ENCODE measurements at places on chromosomes 7 and 10.

GRCh38 chr7:105003275-105003674, 10.7 kb upstream of the KMT2E start:
- DNase-seq, result no peak

- peak; percentile 75 for DNase-seq
These were observed at the start of gene FAM13C for GRCh38 chr10:59362144-59362958. Gene FAM13C (minus strand): TSS chr10:59362549. CDS start chr10:59362460, 89 bp downstream.

- DNase-seq, result no peak
These were observed 111.8 kb upstream of the FEZF1 start for GRCh38 chr7:122416336-122416735.

GRCh38 chr10:24869354-24870015, 82.9 kb downstream of the PRTFDC1 start:
- peak; percentile 40 for DNase-seq

DNA sequence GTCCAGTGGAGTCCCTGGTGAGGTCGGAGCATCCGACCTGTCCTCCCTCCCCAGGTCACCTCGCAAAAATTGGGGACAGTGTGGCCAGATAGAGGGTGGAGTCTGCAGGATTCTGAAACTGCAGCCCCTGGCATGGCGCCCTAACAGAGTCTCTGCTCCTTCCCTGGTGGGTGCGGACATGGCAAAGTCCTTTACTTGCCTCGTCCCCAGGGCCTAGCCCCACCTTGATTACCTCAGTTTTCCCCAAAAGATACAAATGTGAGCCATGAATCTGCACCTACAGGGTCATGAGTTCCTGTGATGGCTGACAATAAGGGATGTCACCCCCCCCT, 47.7 kb downstream of the NPVF start:
- no peak for DNase-seq

DNA sequence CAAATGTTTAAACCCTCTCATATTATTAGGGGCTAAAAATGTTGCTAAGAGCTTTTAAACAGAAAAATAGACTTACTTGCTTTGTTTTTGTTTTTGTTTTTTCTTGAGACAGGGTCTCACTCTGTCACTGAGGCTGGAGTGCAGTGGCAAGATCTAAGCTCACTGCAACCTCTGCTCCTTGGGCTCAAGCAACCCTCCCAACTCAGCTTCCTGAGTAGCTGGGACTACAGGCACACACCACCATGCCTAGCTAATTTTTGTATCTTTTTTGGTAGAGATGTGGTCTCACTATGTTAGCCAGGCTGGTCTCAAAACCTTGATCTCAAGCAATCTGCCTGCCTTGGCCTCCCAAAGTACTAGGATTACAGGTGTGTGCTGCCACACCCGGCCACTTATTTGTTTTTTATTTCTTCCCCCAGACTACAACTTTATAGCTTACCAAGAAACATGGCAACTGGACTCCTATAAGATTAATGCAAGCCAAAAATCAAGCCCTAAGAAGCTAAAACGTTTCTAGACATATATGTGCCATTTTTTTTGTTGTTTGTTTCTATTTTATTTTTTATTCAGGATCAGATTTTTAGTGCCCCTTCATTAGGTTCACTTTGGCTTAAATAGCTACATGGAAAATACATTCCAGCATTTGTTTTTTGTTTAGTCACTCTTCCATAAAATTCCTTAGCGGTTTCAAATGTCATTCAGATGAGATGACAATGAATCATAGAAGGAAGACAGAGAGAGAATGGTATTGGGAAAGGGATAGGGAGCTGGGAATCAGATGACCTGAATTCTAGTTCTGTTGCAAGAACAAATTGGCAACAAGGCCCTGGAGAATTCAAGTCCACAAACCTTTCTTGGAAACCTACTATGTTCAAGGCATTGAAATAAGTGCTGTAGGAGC, 163.4 kb upstream of the MKLN1 start:
- DNase-seq, result no peak

DNA sequence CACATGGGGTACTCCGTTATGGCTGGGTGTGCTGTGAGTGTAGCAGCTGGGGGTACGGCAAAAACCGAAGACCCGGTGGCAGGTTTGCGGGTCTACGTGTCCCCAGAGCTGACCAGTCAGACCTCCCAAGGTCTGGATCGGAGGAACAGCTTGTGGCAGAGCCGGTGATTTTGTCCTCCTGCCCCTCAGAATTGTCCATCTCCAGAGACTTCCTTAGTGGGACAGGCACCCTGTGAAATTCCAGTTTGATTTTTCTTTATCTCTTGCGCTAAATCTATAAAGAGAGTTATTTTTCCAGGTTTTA, 1.0 kb downstream of the EIF3B start:
- no peak for DNase-seq

GRCh38 chr7:54995610-54996363, 23.0 kb upstream of the EGFR start:
- DNase-seq, result no peak

GRCh38 chr7:97845622-97846203, 26.5 kb downstream of the ASNS start:
- DNase-seq, result no peak

- no peak for DNase-seq
These were observed 19.0 kb downstream of the TRIM56 start for GRCh38 chr7:101104193-101104713.

- DNase-seq, result no peak
These were observed 256.1 kb downstream of the INHBA start for GRCh38 chr7:41446606-41447449.

- no peak for DNase-seq
These were observed 41.1 kb upstream of the STMP1 start for GRCh38 chr7:135620980-135621850.

GRCh38 chr10:48634198-48634983, 29.5 kb upstream of the ARHGAP22 start:
- peak; percentile 37 for DNase-seq

- DNase-seq, result no peak
These were observed 220.5 kb downstream of the LHFPL3 start for GRCh38 chr7:104548861-104549260.

DNA sequence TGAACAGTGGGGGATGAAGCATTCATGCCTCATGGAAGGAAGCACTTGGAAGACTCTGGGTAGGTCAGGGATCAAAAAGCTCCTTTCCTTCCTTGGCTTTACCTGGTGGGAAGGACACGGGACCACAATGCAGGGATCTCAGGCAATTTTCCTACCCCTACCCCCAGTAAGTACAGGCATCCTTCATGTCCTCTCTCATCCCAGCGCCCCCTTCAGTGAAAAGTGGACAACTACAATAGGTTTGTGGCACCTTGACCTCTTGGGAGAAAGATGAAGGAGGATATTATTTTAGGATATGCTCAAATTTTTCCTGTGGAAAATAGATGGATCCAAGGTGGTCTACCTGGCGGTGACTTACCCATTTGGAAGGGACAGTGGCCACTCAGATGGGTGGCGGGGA, 16.5 kb downstream of the AFAP1L2 start:
- DNase-seq, result no peak

DNA sequence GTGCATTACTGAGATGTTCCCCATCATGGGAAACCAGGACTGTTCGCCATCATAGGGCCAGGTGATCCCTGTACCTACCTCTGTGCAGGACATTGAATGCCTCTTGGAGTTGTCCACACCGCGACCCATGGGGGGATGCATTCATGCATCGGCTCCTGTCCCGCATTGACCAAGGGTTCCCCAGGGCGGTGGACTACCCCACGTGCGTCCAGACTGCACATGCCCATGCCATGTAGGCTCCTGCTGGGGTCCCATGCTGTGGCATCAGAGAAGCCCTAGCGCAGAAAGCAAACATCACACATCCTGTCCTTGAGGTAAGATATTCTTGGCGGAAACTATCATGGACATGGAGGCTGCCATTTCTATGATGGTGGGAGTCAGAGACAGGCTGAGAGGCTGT, 121.6 kb upstream of the UNC5B start:
- DNase-seq, result no peak

- no peak for DNase-seq
These were observed 634 bp upstream of the HDAC9 start for GRCh38 chr7:18494821-18495408.

DNA sequence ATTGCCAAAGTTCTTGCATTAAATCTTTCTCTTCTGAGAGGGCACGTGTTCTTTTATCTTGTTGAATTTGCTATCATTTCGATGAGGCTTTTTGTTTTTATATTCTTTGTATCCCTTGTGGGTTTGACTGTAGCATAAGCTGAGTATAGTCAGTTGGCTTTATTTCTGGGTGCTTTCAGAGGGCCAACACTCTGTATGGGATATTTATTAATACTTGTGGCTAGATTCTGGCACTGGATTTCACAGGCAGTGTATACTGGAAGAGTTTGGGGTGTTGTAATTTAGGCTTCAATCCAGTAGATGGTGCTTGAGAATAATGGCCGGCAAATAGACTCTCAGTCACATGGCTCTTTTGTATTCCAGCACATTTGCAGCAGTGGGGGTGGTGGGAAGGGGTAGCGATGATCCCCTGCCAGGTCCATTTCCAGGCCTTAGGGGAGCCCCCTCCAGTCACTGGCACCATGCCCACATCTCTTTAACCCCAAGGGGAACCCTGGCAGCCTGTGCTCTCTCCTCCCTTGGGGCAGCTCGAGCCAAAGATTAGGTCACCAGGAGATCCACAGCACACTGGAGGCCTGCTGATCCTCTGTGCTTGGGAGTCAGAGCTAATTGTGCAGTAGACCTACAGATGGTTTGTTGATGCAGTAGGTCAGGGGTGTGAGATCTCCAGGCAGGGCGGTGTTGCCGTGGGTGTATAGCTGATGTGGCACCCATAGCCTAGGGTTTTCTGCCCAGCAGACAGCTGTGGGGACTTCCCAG, 81.8 kb downstream of the PTPN20 start:
- peak; percentile 28 for DNase-seq

All from left colon (tissue), 2 donors.